GM04504 (cell line): ENCODE measurements at places on chromosomes 7 and 10.

DNA sequence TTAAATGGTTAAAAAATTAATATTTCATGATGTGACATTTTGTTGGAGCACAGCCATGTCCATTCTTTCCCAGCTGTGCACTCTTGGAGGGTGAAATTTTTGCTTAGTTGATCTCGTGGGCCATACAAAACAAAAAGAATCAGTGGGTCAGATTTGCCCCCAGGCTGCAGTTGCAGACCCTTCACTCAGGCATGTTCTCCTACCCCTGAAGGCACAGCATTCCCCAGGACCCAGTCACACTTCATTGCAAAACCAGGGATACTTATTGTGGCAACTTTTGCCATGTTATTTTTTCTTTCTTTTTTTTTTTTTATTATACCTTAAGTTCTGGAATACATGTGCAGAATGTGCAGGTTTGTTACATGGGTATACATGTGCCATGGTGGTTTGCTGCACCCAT, 6.0 kb downstream of the TAS2R40 start:
- DNase-seq = no peak

DNA sequence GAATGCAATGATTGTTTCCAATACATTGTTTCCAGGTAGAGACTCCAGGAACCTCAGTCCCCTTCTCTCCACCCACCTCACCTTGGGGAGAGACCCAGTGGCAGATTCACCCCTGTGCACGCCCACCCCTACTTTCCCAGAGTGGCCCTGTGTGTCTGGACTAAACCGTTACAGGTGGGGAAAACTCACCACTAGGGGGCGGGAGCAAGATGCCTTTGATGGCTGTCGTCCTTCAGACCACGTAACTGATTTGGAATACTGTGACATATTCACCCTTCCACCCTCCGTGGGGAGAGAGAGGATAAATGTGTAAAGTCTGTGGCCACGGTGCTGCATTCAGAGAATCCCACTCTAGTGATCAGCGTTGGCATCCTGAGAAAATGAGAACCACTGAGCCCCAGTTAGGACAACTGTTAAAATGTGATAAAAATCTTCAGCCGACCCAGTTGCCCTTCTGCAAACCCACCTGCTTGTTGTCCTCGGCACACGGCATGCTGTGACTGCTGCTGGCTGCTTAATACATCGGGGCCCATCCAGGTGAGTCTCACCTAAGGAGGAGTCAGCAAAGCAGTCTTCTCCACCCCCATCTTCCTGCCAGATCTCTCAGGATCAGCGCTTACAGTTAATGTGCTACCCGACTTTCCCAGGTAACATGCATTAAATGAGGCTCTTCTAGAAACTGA, 41.5 kb upstream of the NMT2 start:
- peak; percentile 44 for DNase-seq

GRCh38 chr7:76358481-76359110, at the start of gene YWHAG:
TSS of gene YWHAG (minus strand) at chr7:76358991. CDS start at chr7:76358808, 183 bp downstream.
- DNase-seq = peak; percentile 72

DNA sequence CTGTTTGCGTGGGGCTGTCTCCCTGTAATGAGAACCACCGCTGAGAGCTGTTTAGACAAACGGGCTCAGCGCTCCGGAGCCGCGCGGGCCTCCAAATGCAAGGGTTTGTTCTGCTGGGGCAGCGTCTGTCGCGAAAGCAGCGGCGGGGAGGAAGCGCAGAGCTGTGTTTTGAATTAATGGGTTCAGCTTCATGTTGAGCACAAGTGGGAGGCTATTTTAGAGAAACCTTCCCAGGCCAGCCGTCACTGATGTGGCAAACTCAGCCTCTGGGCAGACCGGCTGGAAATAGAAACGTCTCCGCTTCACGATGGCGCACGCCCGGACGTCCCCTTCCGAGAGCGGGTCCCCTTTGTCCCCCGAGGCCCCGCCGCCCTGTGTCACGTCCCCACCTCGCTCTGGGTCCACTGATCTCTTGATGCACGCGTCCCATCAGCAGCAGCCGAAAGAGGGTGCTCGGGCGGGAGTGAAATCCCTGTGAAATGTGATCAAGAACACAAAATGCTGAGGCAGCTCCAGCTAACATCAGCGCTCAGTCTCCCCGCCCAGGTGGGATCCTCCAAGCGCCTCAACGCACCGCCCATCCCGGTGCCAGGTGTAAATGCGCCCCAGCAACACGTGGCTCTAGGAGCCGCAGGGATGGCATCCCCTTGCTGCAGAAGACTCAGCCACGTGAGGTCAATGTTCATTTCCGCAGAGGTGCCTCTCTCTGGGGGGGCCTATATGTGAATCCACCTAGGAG, 44.9 kb downstream of the BAMBI start:
- DNase-seq = no peak

- peak; percentile 63 for DNase-seq
Observed at GRCh38 chr10:86635402-86635801, 18.9 kb upstream of the OPN4 start.

- peak; percentile 90 for DNase-seq
Observed at GRCh38 chr10:683448-684071, 5.9 kb downstream of the DIP2C start.

DNA sequence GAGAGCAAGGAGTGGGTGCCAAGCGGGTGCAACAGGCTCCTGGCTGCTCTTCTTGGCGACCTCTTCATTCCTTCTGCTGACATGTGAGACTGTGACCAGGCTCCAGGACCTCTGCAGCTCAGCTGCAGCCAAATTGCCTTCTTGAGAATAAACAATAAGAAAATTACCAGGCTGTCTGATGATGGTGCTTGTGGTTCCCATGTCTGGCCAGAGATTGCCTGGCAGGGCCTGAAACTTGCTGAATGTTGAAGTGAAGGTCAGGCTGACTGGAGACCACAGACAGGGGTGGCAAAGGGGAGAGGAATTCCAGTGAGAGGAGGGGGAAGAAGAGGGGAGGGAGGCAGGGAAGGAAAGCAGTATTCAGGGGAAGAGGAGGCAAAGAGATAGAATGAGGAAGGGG, 497.4 kb upstream of the PODXL start:
- no peak for DNase-seq

GRCh38 chr7:25206765-25207164, 21.5 kb downstream of the NPVF start:
- no peak for DNase-seq

GRCh38 chr10:44619521-44619920, 234.6 kb upstream of the CXCL12 start:
- DNase-seq = no peak

DNA sequence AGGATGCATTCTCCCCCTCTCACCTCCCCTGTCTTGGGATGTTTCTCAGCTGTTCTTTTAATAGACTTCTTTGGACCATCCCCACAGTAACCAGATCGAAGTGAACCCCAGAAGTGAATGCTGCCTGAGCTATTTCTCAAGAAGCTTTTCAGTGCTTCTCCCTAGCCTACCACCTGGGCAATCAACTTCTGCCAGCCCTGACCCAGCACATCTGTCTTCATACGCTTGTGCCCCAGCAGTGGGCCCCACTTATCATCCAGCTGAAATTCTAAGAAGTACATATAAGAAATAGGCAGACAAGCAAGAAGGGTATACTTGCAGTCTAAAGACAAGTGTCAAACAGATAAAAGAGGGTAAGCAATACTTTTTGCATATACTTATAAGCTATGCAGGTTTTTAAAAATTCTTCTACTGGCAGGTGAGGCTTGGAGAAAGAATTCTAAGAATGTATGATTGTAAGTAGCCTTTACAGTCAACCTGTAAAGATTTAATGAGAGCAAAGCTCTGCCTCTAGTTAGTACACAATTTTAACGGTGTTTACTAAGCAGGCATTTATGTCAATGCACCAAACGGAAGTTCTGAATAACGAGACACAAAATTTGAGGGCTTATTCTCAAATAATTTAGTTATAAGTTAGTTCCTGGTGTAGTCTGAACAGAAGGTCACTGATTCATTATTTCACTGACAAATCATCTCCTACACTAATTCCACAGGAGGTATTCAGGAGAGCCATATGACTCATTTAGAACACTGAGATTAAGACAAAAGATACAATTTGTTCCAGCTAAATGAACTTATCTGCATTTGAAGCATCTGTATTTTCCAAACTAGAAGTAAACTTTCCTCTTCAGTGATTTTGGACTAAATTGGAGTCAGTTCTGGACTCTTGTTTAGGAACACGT, 83.3 kb downstream of the RNLS start:
- DNase-seq = no peak

GRCh38 chr10:97182288-97182990, 3.3 kb downstream of the SLIT1 start:
- no peak for DNase-seq

DNA sequence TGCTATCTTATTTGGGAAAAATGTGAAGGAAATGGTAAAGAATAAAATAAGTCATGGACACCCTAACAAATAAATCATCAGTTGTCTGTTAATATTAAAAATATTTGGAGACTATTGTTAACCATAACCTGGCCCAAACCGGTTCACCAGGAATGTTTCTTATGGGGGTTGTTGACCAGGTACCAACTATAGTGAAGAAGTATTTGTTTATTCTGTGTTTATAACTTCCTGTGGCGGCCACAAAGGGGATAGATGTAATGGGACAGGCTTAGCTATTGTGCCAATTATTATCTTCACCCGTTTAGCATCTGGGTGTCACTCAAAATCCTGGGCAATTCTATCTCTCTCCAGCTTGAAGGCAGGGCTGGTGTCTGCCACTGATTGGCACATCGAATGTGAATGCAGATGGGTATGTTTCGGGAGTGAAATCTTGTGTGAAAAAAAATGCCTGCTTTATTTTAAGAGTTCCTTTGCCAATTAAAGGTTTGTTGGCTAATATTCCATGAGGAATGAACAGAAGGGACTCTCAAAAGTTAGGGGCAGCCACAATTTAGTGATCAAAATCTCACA, 500.9 kb downstream of the ARL4A start:
- DNase-seq = no peak

GRCh38 chr10:4677296-4678021, 148.5 kb upstream of the AKR1E2 start:
- no peak for DNase-seq

DNA sequence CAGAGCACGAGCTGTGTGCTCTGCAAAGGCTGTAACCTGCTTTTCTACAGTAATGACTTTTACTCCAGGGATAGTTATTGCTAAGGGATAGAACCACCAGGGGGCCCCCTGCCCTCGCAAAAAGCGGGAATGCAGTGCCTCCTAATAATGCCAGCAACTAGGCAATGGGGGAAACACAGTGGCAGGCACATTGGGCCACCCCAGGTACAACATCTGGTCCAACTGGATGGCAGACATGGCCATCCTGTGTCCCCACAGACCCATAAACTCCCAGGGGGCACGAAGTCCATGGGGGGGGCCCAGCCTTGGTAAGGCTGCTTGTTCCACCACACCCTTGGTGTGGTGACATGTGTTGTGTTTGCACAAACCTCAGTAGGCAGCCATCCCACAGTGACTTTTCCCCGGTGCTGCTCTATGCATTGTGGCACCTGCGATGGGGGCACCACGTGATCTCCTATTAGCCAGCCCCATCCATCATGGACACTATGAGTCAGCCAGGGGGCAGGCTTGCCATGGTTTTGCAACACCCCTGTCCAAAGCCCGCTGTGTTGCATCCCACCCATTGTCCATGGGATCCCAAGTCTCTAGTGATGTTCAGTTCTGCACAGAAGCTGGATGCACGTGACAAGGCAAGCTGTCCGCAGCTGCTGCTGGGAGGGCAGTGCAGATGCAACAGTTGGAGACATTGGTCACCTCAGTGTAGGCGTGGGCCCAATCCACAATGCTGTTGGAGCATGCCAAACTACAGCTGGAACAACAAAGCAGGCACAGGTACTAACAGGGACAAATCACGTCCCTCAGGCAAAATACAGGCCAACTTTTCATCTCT, 84.0 kb downstream of the ANLN start:
- no peak for DNase-seq

- no peak for DNase-seq
Observed at GRCh38 chr7:48481235-48481634, 310.0 kb downstream of the ABCA13 start.

DNA sequence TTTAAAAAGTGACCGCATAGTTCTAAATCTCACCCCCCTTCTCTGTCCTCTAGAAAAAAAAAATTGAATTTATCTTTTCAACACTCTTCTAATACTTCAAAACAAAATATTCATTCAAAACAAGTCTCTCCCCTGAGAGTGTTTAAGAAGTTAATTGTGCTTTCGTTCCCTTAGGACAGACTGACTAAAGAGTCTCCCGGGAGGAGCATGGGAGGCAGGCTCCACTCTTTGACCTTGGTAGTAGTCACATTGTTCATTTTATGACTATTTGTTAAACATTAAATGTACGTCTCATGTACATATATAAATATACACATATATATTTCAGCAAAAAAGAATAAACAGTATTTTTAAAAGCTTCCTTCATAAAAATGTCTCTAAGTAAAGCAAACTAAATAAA, 35.3 kb upstream of the SPOCK2 start:
- no peak for DNase-seq

GRCh38 chr7:113891031-113891350, 27.8 kb downstream of the PPP1R3A start:
- DNase-seq = no peak

GRCh38 chr10:79101560-79102497, 33.1 kb downstream of the ZMIZ1 start:
- no peak for DNase-seq

- DNase-seq = no peak
Observed at GRCh38 chr10:19302117-19302516, 253.5 kb downstream of the MALRD1 start.

DNA sequence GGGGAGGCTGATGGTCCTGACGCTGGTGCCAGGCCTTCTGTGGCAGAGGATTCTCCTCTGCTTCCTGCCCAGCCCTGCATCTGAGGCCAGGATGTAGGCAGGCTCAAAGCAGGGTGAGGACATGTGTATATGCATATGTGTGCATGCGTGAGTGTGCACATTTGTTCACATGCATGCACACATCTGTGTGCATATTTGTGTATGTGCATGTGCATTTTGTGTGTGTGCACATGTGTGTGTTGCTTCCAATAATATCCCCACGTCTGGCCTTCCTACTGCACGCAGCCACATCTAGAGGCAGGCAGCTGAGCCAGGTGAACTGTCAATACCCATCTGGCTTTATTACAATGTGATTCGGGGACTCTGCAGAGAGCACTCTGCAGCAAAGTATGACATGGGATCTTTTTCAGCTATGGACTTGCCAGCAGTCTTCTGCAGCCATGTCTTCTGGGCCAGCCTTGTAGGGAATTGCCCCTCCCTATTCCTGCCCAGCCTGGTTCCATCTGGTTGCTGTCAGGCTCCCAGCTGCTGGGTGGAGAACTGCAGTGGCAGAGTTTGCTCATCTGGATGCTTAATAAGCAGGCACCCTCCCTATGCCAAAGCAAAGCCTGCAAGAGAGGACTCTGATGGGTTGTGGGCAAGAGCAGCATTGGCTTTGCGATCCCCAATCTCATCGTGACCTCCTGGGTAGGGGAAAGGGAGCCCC, 140.7 kb downstream of the PFKFB3 start:
- DNase-seq = no peak
